ENCODE measurements at places on chromosomes 4 and X. TPM values are rescaled to one million over a fixed set of nuclear protein-coding genes. Genes with fewer than 3 reads are reported as not detected.
A peak's percentile ranks its signal among the peaks of the same experiment; 100 is the strongest.

DNA sequence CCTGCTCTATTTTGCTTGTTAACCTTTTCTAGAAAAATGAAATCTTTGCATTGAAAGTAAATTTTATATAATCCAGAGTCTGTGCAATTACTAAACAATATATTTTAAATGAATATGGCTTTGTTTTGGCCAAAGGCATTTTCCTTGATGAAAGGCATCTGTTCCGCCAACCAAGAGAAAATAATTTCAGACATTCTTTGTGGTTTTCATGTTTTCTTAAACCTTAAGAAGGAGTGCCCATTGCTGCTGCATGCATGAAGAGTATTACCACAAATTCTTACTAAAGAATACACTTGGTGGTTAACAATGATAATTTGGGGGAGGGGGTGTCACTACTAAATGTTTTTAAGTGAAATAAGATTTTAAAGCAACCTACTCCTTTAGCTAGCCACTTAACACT, 2.7 kb upstream of the PDGFC start:
- H3K4me3 ChIP-seq: no peak overlapping the region
- H3K36me3 ChIP-seq: no peaks in the 10 kb centered on the region
- no peaks in the 10 kb centered on the region for H3K27me3 ChIP-seq
- H3K4me1 ChIP-seq: no peaks in the 10 kb centered on the region
- no peak overlapping the region for H3K27ac ChIP-seq

MAGEC3 gene
- total RNA-seq: not detected

DNA sequence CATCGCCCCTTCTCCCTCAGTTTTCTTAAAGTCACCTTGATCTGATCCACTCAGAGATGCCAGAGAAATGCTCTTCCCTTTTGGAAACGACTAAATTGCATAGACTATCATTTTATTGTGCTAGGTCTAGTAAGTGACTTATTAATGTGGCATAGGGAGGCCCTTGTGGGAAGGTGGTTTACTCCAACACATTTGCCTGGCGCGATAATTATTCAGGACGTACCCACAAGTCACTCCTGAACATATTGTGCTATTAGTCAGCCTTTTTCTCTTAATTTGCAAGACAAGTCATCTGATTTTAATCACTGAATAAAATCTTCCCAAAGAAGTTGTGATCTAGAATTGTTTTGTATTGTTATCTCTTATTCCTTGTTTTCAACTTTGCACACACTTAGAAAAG, 7.6 kb downstream of the ENPEP start:
- H3K27me3 ChIP-seq: no peaks in the 10 kb centered on the region
- no peak overlapping the region for H3K4me3 ChIP-seq
- no peaks in the 10 kb centered on the region for H3K36me3 ChIP-seq
- no peak for DNase-seq

DNA sequence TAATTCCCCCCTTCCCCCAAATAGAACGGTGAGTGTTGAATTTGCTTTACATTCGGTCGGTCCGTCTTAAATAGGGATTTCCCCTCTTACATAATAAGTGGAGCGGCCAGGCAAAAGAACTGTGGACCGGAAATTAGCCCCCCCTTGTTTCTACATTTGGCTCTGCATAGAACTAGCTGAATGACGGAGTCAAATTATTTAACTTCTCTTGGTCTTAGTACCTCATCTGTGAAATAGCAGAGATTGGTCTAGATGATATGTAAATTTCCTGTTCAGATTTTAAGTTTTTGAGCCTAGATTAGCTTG, 1.3 kb downstream of the SPATA18 start:
- peak overlapping the region; percentile 47 for H3K4me3 ChIP-seq
- H3K36me3 ChIP-seq: no peaks in the 10 kb centered on the region
- H3K27me3 ChIP-seq: no peaks in the 10 kb centered on the region
- peak overlapping the region; percentile 87 for H3K27ac ChIP-seq

- H3K4me1 ChIP-seq: no peaks in the 10 kb centered on the region
- H3K36me3 ChIP-seq: no peaks in the 10 kb centered on the region
- no peak overlapping the region for H3K4me3 ChIP-seq
These were observed 19.1 kb downstream of the GEMIN8 start for GRCh38 chrX:14010566-14010965.

TXK gene
- 3.4 TPM for total RNA-seq

DNA sequence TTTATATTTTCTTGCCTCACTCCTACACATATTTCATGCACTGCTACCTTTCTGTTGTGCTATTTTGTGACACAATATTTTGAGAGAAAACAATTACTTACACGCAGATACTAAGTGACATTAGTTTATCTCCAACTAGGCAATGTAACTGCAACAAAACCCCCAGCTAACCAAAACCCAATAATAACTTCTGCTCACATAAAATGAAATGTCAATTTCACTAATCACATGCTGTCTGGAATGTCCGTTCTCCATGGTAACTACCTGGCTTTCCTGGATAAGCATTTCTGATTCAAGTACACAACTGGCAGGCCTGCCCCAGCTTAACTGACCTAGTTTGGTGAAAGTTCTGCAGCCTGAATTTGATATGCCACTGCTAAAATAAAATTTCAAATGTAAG, 313.5 kb downstream of the TMA16 start:
- H3K36me3 ChIP-seq: no peaks in the 10 kb centered on the region
- H3K4me1 ChIP-seq: no peaks in the 10 kb centered on the region
- H3K27me3 ChIP-seq: no peaks in the 10 kb centered on the region
- no peak for DNase-seq
- H3K4me3 ChIP-seq: no peak overlapping the region

DNA sequence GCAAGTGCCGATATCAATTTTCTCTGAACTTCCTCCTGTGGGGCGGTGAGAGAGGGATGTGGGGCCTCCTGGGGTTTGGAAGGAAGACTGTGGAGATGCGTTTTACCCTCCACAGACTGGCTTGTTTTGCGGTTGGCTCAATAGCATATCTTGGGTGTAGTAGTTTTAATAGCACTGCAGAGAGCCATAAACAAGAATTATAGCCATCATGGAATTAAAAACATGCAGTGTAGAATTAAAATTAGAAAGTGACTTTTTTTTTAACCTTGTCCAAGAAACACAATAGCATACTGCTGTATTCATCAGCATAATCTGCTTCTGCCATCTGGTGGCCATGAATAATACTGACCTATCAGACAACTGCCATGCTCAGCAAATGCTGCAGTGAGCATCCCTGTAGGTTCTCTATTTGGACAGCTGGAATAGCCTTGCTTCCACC, 47.3 kb upstream of the SCML1 start:
- no peaks in the 10 kb centered on the region for H3K27me3 ChIP-seq
- no peaks in the 10 kb centered on the region for H3K36me3 ChIP-seq
- DNase-seq: no peak
- no peak overlapping the region for H3K4me3 ChIP-seq
- H3K4me1 ChIP-seq: no peaks in the 10 kb centered on the region

PPP2R2C gene
- 0.44 TPM for total RNA-seq

GRCh38 chr4:112704991-112705845, 68.3 kb downstream of the LARP7 start:
- peak; percentile 22 for DNase-seq
- H3K4me1 ChIP-seq: no peaks in the 10 kb centered on the region
- H3K36me3 ChIP-seq: no peaks in the 10 kb centered on the region
- H3K27me3 ChIP-seq: peaks cover 14% of the 10 kb centered on the region

Measured in breast epithelium (tissue), 4 donors.